Tongue (tissue), 3 donors: ENCODE measurements at places on chromosomes 12 and 14. TPM values are rescaled to one million over a fixed set of nuclear protein-coding genes. Genes with fewer than 3 reads are reported as not detected.

DNA sequence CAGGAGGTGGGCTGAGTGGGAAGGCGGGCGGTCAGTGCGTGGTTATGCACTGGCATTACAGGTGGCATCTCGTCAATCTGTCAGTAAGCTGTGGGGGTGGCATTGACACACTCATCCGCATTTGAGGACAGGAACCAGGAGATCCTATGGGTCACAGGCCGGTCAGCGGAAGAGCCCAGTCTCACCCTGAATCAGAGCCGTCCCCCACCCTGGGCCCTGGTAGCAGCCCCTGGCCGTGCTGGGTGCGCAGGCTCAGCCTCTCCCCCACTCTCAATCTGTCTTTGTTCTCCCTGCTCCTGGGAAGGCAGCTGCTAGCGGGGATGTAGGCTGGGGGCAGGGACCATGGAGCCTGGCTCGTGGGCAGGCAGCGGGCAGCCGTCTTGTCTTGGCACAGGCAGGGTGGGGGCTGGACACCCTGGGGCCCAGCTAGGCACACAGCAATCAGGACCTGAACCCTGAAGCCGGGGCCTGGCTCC is 5.1 kb downstream of the INF2 start:
- DNase-seq = peak; percentile 64

DNA sequence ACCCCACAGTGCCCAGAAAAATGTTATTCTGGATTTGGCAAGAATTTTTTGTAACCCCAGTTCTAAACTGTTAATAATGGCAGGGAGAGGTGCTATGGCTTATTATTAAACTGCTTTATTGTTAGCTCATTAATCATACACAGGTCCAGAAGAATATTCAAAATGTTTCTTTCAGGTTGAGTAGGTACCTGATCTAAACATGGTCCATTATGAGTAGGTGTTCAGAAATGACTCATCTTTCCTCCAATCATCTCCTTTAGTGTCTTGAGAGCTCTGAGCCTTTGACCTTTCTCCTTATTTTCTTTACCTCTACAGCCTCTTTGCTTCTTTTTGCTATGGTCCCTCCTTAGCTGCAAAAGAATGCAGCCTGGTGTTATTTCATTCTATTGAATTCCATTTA is 211.0 kb upstream of the GARIN6 start:
- DNase-seq = no peak

- DNase-seq = no peak
Measured at GRCh38 chr12:30461026-30461615, 234.5 kb downstream of the IPO8 start.

DNA sequence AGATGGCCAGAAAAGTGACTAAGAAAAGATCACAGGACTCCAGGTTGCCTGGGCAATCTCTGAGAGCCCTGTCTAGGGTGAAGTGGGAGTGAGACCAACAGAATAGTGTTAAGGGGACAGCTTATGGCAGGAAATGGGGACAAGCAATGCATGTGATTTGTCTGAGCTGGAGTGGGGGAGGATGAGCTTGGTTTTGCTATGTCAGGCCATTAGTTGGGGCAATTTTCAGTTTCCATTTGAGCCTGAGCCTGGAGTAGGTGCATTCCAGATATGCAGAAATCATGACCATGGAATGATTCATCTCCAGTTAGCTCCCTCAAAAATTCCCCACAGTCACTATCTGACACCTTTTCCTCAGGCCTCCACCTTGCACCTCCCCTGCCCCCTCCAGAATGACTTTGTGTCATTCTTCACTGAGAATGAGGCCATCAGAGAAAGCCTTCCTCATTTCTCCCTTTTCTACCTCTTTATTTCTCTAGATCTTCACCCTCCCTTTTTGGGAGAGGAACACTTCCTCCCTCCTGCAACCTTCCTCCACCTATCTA is 150.9 kb upstream of the PLEKHG7 start:
- DNase-seq = no peak

GRCh38 chr14:42335918-42336317 is 729.2 kb downstream of the LRFN5 start:
- DNase-seq = no peak

- DNase-seq = no peak
Measured at GRCh38 chr12:77745624-77746023, 85.1 kb upstream of the NAV3 start.

DNA sequence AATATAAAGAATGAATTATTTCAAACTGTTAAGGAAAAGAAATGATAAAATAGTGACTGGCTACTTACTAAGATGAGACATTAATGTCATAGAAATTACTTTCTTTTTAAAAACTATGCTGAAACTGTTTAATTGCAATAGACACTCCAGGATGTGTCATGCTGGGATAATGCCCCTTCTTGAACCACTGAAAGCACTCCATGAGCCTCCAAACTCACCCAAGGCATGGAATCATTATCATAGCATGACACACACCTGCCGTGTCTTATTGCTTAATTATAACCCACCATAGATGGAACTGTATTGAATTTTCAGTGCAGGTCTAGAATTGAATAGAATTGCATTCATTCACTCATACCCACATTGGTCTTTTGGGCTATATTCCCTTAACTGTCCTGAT is 4.3 kb downstream of the MBIP start:
- no peak for DNase-seq

GRCh38 chr12:61267474-61267873 is 992.7 kb upstream of the USP15 start:
- DNase-seq = no peak

GRCh38 chr14:35883677-35884293 is 57.6 kb downstream of the BRMS1L start:
- DNase-seq = peak; percentile 43

DNA sequence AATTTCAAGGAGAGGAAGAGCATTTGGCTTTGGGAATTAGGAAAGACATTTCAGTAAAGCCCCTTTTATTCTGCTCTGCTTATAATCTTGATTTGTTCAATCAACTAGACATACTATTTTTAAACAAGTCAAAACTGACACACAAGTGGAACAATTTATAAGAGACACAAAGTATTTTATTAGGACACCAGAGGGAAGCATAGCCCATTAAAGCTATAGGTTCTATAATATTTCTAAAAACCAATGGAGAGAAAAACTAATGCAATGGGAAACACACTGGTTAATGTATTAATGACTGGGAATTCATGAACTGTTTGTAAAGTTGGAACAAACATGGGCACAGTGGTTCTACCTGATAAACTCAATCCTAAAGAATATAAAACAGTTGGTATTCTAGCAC is 15.3 kb upstream of the CERS5 start:
- no peak for DNase-seq

- DNase-seq = no peak
Measured at GRCh38 chr14:102375119-102375518, 12.4 kb downstream of the TECPR2 start.

- no peak for DNase-seq
Measured at GRCh38 chr14:88299865-88300530, 23.1 kb downstream of the KCNK10 start.

GRCh38 chr14:23056145-23056955 is 970 bp downstream of the CDH24 start:
- peak; percentile 61 for DNase-seq

- DNase-seq = no peak
Measured at GRCh38 chr14:38973083-38973700, 129.8 kb downstream of the SEC23A start.

The RNASE7 gene
- 1.2 TPM for total RNA-seq

The A2M gene
- total RNA-seq = 296 TPM

The HECTD1 gene
- 332 TPM for total RNA-seq

The SLC7A8 gene
- total RNA-seq = 5.6 TPM

The MTA1 gene
- 60.9 TPM for total RNA-seq

The RAD9B gene
- 5.3 TPM for total RNA-seq

The RASSF9 gene
- 4.3 TPM for total RNA-seq
